ENCODE measurements at places on chromosomes 7 and 10.

GRCh38 chr10:67764012-67764822 lies 68.2 kb upstream of the CTNNA3 start:
- DNase-seq: peak; percentile 96

GRCh38 chr10:114571316-114571999 lies 86.6 kb downstream of the ABLIM1 start:
- DNase-seq: peak; percentile 4

GRCh38 chr7:66281678-66282590 lies 76.8 kb downstream of the TPST1 start:
- peak; percentile 95 for DNase-seq

DNA sequence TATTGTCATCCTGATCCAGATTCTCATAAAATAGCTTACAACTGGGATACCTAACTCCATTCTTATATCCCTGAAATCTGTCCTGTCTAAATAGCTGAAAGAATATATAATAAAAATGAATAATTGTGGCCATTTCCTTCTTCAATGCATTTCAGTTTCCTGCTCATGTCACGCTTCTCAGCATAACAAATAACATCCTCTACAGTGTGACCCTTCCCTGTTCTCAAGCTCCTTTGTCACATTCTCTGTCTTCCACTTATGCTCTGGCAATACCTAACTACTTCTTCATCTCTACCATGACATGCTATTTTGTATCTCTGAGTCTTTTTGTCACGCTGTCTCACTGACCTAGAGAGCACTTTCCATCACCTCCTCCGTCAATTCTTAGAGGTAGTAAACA lies 884.1 kb upstream of the LRRTM3 start:
- DNase-seq: no peak

DNA sequence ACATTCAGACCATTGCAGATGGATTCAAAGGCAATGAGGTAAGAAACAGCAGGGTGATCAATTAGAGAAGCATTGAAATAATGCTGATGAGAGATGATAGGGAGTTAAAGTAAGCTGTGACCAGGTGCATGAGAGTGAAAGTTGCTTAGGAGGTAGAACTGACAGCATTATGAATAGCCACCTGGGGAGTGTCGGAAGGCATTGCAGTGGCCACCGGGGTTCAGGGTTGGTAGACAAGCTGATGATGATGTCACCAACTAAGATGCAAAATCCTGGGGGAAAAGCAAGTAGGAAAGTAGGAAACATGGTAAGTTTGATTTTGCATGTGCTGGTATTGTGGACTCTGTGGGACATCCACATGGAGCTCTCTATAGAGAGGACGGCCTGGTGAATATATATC lies 211.9 kb upstream of the ETV1 start:
- DNase-seq: no peak

GRCh38 chr7:20795361-20795760 lies 8.7 kb upstream of the SP8 start:
- no peak for DNase-seq

GRCh38 chr10:29451946-29452345 lies 163.1 kb downstream of the LYZL1 start:
- DNase-seq: no peak

GRCh38 chr10:30313579-30314350 lies 35.3 kb downstream of the MTPAP start:
- no peak for DNase-seq

DNA sequence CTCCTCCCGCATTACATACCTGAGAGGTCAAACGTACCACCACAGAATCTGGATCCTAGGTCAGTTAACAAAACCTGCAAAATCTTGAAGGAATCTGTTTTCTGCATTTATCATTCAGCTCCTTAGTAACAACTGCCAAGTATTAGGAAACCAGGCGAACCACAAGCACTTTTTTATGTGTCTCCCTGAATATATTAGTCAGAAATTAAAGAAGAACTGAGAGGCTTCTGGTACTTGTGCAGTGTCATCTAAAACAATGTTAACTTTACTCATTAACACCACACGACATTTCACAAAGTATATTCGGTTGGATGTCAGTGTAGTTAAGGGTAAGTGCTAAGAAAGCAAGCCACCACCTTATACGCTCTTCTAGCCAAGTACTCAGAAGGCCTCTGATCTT lies 2.5 kb downstream of the CCDC6 start:
- peak; percentile 41 for DNase-seq

- DNase-seq: no peak
These were observed 116.2 kb downstream of the EBF3 start for GRCh38 chr10:129847741-129848483.

- no peak for DNase-seq
These were observed 73.6 kb downstream of the PODXL start for GRCh38 chr7:131482800-131483199.

- no peak for DNase-seq
These were observed 34.5 kb upstream of the CD36 start for GRCh38 chr7:80603940-80604339.

DNA sequence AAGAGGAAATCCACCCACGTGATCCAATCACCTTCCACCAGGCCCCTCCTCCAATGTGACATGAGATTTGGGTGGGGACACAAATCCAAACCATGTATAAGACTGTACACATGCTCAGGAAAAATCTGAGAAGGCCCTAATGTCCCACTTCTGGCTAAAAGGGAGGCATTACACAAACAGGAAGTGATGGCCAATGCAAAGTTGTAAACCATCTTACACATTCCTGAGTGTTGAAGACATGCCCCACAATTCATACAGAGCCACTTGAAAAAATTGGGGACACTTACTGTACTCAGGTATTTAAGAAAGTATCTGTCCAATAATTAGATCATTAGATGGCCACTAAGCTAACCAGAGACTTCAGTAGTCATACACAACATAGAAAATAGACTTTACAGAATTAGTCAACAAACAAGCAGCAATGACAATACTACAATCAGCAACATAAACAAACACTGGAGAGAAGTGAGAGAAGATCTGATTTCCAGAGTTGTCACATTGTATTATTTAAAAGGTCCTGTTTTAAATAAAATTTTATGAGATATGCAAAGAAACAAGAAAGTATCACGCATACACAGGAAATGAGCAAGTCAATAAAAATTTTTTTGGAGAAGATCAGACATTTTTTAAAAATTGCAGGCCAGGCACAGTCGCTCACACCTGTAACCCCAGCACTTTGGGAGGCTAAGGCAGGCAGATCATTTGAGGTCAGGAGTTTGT lies 143.3 kb downstream of the DGKI start:
- DNase-seq: peak; percentile 20

DNA sequence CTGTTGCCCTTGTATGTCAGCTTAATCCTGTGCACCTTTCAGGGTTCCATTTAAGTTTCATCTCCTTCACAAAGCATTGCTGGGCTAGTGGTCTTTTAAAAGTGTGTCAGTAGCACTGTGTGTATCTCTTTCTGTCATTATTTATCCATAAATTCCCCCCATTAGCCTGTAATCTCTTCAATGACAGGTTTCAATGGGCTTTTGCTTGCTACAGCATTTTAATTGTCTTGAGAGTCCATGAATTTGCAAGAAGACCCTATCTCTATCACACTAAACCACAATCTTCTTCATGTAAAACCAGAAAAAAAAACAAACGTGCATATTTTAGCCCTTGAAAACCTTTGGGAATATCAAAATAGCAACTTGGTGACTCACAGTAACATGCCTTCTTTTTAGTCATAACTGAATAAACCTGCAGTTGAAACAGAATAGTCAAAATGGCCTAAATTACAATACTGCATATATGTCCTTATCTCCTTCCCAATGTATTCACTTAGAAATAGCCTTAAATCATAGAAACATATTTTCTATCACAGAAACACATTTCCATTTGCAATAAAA lies 118.6 kb downstream of the PON1 start:
- DNase-seq: peak; percentile 77

DNA sequence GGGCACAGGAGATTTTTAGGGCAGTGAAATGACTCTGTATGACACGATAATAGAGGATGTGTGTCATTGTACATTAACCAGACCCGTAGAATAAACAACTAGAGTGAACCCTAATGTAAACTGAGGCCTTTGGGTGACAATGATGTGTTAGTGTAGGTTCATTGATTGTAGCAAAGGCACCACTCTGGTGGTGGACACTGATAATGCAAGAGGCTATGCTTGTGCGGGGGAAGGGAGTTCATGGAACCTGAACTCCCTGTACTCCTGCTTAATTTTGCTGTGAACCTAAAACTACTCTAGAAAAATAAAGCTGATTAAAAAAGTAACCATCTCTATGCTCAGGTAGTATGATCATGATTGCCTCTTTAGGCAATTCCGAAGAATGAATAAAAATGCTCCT lies 96.3 kb upstream of the VIPR2 start:
- DNase-seq: no peak

GRCh38 chr7:519484-520390 lies at the start of gene PDGFA:
Gene PDGFA (minus strand): TSS chr7:519846. CDS start chr7:519001, 845 bp downstream.
- DNase-seq: peak; percentile 58

GRCh38 chr7:151585744-151586393 lies 66.2 kb upstream of the RHEB start:
- DNase-seq: no peak

GRCh38 chr7:1106063-1106792 lies 18.3 kb downstream of the GPER1 start:
- no peak for DNase-seq

DNA sequence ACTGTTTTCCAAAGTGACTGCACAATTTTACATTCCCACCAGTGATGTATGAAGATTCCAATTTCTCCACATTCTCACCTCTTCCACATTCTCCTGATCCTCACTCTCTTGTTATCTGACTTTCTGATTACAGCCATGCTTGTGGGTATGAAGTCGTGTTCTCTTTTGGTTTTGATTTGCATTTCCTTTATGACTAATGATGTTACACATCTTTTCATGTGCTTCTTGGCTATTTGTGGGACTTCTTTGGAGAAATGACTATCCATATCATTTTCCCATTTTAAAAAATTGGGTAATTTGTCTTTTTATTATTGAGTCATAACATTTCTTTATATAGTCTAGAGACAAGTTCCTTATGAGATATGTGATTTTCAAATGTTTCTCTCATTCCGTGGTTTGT lies 10.5 kb upstream of the GIMAP8 start:
- DNase-seq: peak; percentile 15

DNA sequence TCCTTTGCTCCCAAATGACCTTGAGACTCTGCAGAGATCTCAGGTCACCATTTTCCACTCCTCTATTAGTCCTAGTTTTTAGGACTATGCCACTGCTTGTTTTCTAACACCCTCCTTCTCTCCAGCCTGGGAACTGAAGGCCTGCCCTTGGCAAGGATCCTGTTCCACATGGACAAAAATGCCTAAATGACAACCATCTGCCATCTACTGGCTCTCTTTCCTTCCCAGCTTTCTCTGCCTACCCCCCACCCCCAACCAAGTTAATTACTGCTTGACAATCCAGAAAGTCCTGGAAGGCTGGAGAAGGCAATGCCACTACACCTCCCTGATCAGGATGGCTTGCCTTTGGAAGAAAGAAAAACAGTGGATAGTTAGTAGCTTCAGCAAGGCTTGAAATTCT lies 44.8 kb upstream of the SP8 start:
- DNase-seq: no peak

DNA sequence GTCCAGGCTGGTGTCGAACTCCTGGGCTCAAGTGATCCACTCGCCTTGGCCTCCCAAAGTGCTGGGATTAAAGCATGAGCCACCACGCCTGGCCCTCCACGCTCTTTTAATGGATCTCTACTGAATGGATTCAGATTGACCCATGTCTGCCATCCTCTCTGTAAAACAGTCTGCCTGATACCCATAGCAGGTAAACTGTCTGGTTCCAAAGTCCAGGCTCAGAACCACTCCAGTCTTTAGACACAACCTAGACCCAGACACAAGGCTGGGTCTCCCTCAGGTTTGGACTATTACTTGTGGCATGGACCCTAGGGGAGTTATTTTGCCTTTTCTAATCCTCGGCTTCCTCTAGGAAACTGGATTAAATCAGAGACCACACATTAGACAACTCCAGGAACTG lies 19.1 kb downstream of the HIP1 start:
- no peak for DNase-seq

GRCh38 chr10:34966040-34966439 lies 124.1 kb downstream of the CUL2 start:
- DNase-seq: no peak

DNA sequence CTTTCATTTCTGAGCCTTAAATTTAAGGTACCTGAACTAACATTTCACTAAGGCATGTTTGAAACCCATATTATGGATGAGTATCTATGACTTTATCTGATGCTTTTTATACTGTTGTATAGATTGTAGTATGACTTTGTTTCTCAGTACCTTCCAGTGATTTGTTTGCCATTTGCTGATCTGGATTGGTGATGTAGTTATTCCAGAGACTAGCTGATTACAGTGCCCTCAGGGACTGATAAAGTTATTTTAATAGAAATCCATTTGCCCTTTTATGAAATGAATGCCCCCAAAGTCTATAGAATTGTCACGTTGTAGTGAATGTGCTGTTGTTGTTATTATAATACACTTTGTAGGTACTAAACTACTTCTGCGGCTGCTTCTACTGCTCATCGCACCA lies 385.4 kb upstream of the LRGUK start:
- no peak for DNase-seq

DNA sequence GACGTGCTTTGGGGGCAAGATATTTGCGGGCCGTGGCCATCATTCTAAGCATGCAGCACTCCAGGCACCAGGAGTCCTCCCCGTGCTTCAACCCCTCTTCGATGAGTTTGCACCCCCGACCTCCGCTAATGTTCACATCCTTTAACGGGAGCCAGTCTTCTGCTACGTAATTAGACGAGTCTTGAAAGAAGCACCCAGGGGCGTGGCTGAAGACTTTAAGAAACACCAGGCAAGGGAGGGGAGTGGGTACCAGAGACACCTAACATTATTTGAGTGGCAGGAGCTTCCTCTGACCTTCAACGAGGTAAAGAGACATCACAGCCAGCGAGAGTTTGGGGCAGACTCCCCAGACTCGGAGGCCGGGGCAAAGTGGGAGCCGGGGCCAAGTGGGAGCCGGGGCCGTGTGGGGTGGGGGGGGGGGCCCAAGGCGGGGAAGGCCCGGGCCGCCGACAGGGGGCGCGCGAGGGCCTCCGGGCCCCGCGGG lies 31.1 kb upstream of the TOMM7 start:
- DNase-seq: no peak

GRCh38 chr10:123999261-123999660 lies 94.1 kb downstream of the CHST15 start:
- no peak for DNase-seq

- DNase-seq: no peak
These were observed 181.2 kb downstream of the BBS9 start for GRCh38 chr7:33310546-33310945.

GRCh38 chr7:85525676-85526075 lies 338.8 kb upstream of the SEMA3D start:
- no peak for DNase-seq
